ENCODE measurements at places on chromosomes 2 and 18. TPM values are rescaled to one million over a fixed set of nuclear protein-coding genes. Genes with fewer than 3 reads are reported as not detected.

DNA sequence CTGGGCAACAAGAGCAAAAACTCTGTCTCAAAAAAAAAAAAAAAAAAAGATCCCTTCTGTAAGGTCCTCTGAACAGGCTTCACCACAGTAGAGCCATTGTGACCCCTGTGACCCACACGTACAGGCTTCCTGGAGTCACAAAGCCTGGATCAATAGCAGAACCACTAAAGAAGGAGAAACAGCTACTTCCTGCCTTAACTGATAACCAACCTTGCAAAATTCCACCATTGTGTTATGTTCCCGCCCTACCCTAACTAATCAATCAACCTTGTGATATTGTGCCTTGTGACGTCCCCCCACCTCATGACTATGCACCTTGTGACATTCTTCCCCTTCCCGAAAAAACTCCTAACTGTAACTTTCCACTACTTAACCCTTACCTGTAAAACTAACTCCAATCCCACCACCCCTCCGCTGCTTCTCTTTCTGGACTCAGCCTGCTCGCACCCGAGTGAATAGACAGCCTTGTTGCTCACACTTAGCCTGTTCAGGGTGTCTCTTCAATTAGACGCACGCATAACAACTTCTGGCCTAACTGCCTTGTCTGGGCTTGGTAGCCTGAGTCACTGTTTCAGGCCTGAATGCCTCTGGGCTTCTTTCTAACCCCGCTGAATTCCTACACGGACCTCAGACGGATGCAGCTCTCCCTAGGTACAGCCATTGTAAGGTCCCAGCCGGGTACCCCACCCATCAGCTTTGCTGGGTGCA, 13.9 kb downstream of the SCYGR8 start:
- no peak for DNase-seq

- DNase-seq: no peak
Observed at GRCh38 chr2:210611466-210611865, 55.1 kb downstream of the CPS1 start.

DNA sequence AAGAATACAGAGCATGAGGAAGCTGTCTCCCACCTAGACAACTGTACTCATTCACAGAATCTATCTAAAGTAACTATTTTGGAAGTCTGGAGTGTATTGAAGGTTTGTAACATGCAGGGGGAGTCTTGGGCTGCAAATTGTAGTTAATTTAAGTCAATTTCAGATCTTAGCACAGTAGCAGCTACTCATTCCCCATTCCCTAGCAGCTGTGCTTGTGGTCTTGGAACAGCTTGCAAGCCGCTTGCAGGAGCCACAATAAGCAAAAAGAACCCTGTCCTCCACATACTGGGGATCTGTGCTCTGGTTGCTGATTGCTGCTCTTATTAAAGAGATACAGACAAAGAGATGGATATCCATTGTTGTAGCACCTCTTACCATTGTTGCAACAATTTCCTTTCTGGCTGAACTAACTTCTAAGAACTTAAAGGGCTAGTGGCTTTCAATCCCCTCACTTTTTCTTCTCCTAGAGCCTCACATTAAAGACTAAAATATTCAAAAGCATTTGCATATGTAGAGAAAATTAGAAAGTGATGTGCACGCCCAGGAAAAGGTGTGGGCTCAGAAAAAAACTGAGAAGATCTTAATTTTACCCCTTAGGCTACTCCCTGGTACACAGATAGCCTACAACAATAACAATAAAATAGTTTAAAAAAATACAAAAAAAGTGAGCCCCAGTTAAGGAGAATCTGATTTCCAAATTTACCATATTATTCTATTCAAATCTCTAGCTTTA, 1775.1 kb upstream of the PIK3C3 start:
- DNase-seq: no peak

DNA sequence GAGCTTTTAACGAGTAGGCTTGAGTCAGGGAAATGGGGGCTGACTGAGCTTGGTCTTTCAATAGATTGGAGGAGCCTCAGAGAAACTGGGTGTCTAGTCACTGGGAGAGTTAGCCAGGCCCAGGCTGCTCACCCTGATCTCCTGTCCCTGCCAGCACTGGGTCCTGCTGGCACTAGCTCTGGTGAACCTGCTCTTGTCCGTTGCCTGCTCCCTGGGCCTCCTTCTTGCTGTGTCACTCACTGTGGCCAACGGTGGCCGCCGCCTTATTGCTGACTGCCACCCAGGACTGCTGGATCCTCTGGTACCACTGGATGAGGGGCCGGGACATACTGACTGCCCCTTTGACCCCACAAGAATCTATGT, 720 bp downstream of the KRTCAP3 start:
- DNase-seq: no peak

GRCh38 chr2:8224347-8225190, 457.3 kb upstream of the ID2 start:
- no peak for DNase-seq

DNA sequence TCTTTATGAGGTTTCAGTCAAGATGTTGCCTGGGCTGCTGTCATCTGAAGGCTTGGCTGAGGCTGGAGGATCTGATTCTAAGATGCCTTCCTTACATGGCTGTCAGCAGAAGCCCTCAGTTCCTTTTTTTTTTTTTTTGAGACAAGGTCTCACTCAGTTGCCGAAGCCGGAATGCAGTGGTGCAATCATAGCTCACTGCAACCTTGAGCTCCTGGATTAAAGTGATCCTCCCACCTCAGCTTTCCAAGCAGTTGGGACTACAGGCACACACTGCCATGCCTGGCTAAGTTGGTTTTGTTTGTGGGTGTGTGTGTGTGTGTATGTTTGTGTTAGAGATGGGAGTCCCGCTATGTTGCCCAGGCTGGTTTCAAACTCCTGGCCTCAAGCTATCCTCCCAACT, 13.1 kb upstream of the SLC35F5 start:
- no peak for DNase-seq

- DNase-seq: no peak
Observed at GRCh38 chr2:141630407-141630930, 500.3 kb downstream of the LRP1B start.

DNA sequence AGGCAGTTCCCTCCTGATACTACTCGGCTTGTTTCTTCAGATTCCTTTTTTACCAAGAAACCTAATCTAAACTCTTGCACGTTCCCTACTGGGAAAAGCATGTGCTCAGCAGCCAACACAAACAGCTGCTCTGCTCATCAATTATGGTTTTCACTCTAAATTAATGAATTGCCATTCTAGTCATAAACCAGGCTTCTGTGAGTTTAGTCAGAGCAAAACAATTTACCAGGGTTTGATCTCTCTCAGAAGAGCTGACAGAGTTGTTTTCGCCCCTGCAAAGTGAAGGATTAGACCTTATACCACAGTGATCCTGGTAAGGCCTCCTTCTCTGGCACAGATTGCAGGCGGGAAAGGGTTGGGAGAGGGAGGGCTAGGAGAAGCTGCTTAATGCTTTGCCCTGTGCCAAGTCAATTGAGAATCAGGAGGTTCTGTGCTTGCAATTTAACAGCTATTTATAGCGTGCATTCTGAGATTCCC, 57.2 kb downstream of the REEP1 start:
- DNase-seq: no peak

DNA sequence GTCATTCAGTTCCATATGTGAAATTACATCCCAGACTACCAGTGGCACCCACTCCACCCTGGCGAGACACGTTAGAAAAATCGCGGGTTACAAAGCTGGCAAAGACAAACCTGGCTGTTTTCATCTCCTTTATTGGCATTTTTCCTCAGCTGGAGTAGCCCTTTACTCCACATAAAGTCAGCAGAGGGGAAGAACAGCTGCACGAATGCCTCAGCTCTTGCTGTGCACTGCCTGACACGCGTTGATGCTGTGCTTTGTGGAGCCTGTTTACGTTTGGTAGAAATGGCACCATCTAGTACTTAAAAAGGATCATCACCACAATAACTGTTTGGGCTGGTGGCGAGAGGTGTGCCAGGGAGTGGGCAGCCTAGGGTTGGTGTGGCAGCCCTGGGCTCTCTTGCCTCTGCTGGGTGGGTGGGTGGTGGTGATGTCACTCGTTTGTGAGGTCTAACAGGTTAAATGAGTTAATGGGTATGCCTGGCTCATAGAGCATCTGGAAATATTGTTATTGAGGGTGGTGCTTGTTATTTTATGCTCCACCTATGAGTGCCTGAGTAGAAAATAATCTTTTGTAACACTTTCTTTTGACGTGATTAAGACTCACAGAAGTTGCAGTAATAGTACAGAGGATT, 16.4 kb downstream of the FARP2 start:
- DNase-seq: no peak

DNA sequence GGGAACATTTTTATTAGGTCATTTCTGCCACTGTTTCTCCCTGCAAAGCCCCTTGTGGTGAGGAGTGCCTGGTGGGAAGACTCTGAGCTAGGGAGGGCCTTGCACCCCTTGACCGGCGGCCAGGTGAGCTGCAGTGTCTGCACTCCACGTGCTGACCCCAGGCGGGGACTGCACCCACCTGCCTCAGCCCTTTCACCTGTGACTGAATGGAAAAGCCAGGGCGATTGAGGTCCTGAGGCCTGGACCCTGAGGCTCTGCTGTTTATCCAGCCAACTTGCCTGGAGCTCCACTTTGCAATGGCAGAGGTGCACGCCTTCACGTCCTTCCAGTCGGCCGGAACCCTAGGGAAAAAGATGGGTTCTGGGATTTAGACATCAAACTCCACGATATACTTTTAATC, 53.1 kb downstream of the TMEM18 start:
- DNase-seq: no peak

DNA sequence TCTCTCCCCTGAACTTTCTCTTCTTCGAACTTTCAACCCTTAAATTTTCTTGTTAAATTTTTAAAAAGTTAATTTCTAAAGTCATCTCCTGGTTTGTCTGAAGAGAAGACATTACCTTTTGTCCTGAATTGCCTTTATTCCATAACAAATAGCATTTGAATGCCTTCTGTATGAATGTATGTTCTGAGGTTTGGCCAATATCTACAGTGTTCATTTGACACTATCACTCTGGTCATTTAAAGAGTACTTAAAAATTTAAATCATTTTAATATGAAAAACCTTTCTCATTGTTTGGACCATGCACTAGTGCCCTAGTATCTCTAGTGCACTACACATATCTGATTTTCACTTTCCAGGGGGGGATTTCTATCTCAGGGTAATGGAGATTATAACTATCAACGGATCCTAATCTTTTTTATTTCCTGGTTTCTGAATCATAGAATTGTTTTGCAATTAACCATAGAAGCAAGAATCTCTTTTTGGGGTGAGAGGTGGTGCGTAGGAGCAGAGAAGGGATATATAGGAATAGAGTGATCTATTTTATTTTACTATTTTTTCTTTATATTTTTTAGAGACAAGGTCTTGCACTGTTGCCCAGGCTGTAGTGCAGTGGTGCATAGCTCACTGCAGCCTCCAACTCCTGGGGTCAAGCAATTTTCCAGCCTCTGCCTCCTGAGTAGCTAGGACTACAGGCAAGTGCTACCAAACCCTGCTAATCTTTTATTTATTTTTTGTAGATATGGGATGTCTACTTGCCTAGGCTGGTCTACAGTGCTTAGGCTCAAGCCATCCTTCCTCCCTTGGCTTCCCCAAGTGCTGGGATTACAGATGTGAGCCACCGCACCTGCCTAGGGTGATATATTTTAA, 25.5 kb downstream of the TANC1 start:
- DNase-seq: no peak

- no peak for DNase-seq
Observed at GRCh38 chr2:19337202-19337601, 21.2 kb downstream of the OSR1 start.

DNA sequence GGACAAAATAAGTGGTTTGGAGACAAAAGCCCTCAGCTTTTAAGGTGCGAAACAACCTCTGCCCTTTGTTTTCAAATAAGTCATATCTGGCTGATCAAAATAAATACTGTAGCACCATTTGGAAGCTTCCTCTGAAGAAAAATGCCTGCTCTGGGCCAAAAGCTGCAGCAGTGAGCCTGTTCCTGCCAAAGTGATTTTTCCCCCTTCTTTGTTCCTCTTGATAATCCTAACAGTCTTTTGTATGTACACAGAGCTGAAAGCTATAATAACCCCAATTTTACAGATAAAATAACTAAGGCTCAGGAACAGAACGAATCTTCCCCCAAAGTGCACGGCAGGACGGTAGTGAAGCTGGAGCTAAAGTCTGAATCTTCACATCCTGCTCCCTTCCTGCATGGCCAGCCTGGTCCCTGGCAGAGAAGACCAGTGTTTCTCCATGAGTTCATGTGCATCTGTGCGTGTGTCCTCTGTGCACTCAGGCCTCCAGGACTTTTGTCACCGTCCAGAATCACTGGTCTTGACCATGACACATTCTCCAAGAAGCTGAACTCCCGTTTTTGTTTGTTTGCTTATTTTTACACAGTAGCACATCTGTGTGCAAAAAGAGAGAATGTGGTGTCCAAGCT, 2114.1 kb upstream of the PIK3C3 start:
- no peak for DNase-seq

DNA sequence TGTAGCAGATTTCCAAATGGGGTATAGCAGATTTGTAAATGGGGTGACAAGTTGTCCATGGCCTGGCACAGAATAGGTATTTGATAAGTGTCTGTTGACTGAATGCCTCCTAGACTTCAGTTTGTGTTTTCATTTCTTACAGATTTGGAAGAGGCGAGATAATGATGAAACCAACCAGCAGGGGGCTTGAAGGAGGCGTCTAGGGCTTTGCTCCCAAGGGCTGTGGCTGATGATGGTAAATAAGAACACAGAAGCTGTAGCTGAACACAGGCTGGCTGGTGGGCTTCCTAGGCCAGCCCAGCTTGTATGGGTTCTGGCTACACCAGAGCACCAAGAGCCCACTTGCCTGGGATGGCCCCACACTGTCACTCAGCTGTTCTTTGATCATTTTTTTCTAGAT, 19.4 kb downstream of the SFTPB start:
- DNase-seq: peak; percentile 60

- no peak for DNase-seq
Observed at GRCh38 chr2:22037274-22037673, 913.5 kb downstream of the TDRD15 start.

- no peak for DNase-seq
Observed at GRCh38 chr2:30939364-30939763, 132.1 kb upstream of the CAPN13 start.

- DNase-seq: no peak
Observed at GRCh38 chr18:3079653-3080052, 66.7 kb upstream of the LPIN2 start.

DNA sequence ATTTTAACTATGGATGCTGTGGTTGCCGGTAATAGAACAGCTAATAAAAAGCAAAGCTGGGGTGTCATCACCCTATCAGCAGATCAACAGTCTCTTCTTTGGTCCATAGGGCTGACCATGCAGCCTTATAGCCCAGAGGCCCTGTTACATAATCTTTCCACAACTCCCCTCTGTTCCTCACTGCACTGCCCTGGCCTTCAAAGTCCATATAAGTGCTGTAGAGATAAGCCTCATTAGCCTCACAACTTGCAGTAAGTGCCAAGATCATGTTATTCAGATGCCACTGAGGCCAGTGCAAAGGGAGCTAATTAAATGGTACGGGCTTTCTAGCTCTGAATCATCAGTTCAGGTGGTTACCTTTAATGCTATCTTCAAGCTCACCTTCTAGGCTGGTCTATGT, 89.7 kb upstream of the CXCR4 start:
- DNase-seq: no peak

- no peak for DNase-seq
Observed at GRCh38 chr2:162538967-162539366, 195.0 kb downstream of the GCA start.

Gene TM4SF20
- total RNA-seq: not detected

Gene CERKL
- 0.11 TPM for total RNA-seq

Gene RBBP8
- total RNA-seq: 48.9 TPM

Gene PSME4
- 29.3 TPM for total RNA-seq

Gene ELOA2
- not detected for total RNA-seq

Gene FBXO48
- 0.60 TPM for total RNA-seq

Gene PPIG
- total RNA-seq: 32.7 TPM

Gene C1QL2
- total RNA-seq: not detected

Gene VIL1
- not detected for total RNA-seq

Gene EVX2
- not detected for total RNA-seq

Gene TFPI
- 82.1 TPM for total RNA-seq

Gene HOXD8
- total RNA-seq: 16.8 TPM

Gene PPIL3
- total RNA-seq: 30.4 TPM

Gene CCL20
- not detected for total RNA-seq
